ENCODE measurements at places on chromosomes 11 and 22.
A peak's percentile ranks its signal among the peaks of the same experiment; 100 is the strongest.

DNA sequence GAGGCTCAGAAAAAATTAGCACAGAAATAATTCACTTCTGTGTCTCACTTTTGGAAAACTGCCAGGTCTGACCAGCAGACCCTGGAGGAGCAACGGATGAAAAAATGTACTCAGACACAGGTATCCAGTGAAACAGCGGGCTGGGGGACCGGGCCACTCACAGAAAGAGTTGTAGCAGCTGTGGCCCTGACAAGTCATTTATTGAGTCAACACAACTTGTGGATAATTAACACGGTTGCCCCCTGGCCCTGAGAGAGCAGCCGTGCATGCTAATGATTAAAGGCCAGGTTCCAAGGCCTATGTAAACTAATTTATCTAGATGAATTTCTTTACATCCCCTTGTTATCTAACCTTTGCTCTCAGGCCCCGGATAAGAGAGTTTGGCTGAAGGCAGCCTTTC, 131.3 kb downstream of the AASDHPPT start:
- DNase-seq: peak; percentile 79

- no peak for DNase-seq
Observed at GRCh38 chr11:67283481-67283963, 5.6 kb upstream of the ANKRD13D start.

GRCh38 chr11:10350334-10350733, 45.5 kb downstream of the ADM start:
- peak; percentile 91 for DNase-seq

DNA sequence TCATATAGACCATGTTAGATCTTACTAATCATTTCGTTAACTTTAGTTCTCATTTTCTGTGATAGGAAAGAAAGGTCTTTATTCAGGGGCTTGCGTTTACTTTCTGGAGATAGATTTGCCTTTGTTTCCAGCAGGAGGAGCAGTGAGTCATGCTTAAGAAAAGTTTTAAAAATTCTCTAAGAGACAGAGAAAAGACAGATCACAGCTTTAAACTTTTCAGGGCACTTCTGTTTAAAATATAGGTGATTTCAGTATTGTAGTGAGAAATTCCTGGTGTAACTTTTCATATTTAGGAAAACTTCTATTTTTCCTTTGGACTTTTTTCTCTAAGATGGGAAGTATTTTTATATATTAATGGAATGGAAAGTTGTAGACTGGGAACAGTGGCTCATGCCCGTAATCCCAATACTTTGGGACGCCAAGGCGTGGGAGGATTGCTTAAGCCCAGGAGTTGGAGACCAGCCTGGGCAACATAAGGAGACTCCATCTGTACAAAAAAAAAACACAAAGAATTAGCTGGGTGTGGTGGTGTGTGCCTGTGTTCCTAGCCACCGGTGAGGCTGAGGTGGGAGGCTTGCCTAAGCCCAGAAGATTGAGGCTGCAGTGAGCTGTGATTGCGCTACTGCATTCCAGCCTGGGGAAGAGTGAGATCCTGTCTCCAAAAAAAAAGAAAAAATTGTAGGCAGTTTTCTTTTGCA, 60.3 kb downstream of the ATXN10 start:
- DNase-seq: no peak

- peak; percentile 54 for DNase-seq
Observed at GRCh38 chr11:58739725-58740430, 8.1 kb upstream of the GLYAT start.

- peak; percentile 28 for DNase-seq
Observed at GRCh38 chr11:113514856-113515255, 39.7 kb upstream of the DRD2 start.

DNA sequence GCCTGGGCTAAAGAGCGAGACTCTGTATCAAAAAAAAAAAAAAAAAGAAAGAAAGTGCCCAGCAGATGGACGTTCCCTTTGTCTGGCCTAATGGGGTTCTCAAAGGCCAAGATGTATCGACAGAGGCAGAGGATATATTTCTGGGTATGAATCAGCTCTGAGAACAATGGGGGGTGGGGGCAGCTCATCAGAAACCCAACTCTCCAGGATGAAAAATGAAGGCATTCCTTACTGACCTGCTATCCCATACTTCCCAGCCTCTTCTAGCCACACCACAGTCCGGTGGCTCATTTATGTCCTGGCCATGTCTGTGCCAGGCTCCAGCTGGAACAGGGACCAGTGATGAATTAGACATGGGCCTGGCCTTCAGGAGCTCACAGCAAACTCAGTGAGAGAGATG, 15.2 kb upstream of the POLD3 start:
- no peak for DNase-seq

GRCh38 chr11:28584992-28585391, 476.8 kb downstream of the METTL15 start:
- DNase-seq: peak; percentile 80

DNA sequence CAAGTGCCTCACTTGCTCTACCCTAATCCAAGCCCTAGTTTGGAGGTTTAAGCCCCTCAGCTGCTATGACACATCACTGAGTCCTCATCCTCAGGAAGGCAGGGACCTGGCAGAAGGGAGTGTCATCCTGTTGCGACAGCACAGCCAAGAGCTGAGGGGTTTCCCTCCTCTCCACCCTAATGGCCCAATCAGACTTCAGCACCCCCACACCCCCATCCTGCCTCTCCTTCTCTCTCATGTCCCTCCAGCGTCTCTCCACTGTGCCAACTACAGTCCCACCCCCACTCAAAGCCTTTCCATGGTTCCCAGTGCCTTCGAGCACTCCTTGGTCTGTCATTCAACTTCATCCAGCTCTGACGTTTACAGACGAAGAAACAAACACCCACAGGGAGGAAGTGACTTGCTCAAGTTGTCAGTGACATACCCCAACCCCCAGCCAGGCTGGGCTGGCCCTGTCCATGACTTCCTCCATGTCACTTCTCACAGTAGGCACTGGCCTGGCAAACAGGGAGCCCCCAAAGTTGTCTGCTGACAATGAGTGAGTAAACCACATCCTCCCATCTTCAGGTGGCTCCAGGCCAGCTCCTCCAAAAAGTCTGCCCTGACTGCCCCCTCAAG, 15.6 kb downstream of the ARAP1 start:
- DNase-seq: peak; percentile 64

DNA sequence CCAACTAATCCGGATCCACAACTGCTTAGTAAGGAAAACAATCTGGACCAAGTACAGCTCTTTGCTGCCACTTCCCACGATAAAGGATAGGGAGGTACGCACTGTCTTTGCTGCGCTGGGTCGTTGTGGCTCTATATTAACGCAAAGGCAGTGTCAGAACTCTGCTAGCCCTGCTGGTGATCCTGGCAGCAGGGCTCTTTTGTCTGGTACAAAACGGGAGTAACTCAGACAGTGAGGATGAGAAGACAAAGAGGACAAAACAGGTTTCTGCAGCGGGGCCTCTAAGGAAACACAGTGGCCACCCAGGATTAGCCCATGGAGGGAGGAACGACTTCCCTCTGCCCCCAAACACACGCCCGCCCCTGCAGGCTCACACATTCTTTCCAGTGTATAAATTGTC, 26.1 kb downstream of the GAL start:
- DNase-seq: no peak

DNA sequence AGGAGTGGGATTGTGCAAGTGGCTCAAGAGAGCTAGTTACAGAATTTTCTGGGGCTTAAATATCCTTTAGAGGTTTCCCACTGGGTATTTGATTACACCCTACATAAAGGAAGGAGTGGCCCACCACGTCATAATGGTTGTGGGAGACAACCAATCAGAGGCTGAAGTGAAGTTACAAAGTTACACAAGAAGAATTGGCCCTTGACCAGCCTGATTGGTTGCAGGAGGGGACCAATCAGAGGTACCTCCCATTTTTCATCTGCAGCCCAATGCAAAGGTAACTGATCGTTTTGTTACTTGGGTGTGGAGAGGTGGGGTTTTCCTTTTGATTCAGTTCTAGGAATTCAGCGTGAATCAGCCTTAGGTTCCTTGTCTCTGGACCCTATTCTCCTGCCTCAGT, 430.5 kb upstream of the FAT3 start:
- DNase-seq: no peak

- DNase-seq: no peak
Observed at GRCh38 chr22:29158546-29158945, 47.1 kb upstream of the EMID1 start.

GRCh38 chr22:38352436-38352835, 35.2 kb upstream of the CSNK1E start:
- no peak for DNase-seq

- DNase-seq: peak; percentile 74
Observed at GRCh38 chr22:20080776-20081654, 974 bp downstream of the DGCR8 start.

- no peak for DNase-seq
Observed at GRCh38 chr11:62923601-62924411, 2.6 kb upstream of the CHRM1 start.

DNA sequence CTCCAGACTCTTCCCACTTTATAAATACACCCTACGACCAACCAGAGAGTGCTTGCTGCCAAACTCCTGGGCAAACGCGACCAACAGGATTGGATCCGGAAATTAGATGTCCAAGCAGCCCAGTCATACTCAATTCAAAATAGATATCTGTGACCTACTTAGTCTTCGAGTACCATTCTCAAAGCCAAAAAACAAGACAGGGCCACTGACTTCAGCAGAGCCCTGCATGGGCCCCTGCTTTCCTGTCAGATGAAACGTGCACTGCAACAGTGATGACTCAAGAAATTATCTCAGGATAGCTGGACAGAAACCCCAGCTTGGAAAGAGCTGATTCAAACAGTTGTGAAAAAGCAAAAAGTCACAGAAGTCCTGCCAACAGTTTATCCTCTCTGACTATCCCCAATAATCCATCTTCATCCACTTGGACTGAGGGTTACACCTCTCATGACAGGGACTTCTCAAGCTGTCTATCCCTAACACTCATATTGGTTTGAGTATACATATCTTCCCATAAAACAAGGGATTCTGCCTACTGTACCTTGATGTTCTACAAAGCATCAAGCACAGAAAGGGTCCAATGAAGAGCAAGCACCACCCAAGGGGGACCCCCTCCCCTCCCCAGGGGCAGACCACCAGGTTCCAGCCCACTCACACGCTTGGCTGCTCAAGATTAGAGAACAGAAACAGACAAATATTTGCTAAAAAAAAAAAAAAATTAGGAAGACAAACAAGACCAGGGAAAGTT, 17.4 kb downstream of the SMCO4 start:
- DNase-seq: peak; percentile 31

DNA sequence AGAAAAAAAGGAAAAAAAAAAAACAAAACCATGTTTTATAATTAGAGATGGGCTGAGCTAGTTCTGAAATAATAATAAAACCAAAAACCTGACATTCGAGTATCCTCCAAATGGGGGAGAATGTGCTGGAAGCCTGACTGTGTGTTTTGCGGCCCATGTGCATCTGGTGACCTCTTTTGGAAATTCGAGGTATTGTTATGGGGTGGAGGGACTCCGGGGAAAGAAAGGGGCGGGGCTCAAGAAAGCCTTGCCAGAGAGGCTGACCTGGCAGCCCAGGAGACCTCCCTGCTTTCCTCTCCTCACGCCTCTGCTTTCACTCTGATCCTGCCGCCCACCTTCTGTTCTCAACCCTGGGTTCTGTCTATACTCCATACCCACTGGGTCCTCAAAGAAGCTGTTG, 72.9 kb downstream of the CTTN start:
- no peak for DNase-seq

DNA sequence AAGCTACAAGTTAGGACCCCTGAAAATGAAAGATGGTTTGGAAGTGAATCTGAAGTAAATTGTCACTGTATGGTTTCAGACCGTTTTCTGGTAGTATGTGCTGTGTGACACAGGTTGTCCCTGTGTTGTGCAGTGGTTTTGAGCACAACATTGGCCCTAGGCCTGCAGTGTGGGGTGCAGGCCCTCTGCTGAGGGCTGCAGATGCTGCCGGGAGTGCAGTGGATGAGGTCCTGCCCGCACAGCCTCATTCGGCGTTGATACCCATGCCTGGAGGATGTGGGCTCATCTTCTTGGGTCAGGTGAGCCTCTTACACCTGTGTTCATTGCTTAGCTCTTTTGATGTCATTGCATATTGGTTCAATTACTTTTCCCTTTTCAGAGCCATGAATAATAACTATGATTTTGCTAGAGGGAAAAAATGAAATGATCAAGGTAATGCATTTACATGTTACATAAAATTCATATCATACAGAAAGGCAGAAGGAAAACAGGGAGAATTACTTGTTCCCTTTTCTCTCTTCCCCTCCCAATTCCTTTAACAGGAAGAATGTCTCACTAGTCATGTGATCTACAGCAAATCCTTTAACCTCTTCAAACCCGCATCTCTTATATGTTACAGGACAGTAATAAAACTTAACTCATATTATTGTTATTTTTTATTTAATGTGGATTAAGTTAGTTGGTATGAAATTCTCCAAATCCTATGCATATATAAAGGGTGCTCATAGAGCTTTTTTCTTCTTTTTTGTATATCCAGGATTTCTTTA, 48.7 kb downstream of the PTPRJ start:
- DNase-seq: no peak

DNA sequence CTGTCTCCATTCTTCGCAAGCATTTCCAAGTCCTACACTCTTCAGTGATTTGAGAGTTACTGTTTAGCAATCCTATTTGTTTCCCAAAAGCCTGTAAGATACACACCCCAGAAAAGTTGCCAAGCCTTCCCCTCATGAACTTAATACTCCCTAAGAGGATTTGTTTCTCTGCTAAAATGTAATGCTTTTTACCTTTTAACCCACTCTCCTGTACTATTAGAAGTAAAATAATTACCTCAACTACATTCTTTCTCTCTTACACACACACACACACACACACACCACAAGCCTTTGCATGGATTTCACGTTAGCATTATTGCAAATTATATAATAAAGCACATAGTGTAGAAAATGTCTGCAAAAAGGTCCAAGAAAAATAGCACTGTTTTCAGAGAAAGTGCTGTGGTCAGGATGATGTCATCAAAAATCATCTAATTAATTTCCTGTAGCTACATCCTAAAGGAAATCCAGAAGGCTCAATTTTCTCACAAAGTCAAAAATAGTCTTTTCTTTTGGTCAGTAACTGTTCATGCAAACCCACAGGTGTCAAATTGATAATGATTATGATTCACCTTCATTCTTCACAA, 364.1 kb upstream of the PITPNB start:
- DNase-seq: no peak

DNA sequence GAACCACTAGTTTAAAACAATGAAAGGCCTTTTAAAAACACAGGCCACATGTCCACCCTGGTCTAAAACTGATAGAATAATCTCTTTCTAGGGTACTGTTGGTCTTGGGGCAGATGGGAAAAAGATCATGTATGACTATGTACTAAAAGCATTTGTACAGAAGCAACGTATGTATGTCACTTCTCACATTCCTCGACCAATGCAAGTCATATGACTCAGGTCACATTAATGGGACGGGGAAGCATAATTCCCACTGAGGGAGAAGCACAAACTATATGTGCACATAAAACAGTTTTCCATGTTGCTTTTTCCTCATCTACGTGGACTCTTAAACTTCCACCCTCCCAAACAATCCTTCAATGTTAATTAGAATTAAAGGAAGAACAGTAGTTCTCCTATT, 32.2 kb upstream of the GAB2 start:
- DNase-seq: no peak

- DNase-seq: no peak
Observed at GRCh38 chr22:38697425-38698089, 3.2 kb downstream of the JOSD1 start.

DNA sequence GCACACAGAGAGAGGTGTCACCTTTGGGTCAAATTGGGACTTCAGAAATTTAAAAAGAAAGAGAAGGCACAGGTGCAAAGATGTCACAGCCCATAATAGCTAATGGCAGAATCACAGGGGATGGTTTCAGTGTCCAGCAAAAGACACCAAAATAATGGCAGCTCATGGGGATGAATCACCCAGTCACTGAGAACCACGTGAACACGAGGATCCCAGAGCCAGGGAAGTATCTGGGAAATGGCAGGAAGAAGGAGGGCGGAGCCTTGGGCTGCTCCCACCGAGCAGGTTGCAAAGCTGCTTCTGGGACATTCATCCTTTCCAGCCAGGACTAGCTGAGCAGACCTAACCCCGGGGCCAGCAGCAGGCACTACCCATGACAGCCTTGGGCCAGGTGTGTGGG, 45.6 kb downstream of the TRMU start:
- DNase-seq: peak; percentile 82
